ENCODE measurements at places on chromosomes 4 and X.

DNA sequence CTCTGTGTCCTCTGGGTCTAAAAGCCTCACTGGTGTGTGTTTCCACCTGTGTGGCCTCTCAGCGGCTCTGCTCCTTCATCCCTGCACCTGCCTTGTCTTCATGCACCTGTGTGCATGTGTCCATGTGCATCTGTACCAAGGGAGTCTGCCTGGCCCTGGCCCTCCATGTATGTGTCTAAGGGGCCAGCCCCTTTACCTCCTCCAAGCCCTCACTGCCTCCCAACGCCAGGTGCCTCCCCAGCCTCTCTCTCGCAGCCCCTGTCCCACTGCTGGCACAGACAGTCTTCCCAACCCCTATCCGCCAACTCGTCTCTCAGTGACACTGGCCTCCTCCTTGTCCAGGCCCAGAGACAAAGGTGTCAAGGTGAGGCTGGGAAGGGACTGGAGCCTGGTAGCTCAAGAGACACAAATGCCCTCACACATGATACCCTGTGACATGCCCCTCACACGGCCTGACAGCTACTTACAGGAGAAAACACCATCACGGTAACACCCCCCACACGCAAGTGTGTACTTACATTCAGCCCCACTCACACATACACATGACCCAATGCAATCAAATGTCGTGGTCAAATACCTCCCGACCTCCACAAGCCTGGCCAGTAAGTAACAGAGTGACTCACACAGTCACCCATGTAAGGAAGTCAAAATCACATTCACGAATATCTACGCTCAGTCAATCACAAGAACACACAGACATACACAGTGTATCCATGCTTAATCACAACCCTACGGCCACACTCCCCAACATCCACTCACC lies 11.4 kb downstream of the L1CAM start:
- no peak for DNase-seq

GRCh38 chr4:164012396-164013027 lies 518.0 kb downstream of the TMA16 start:
- DNase-seq: no peak

- DNase-seq: no peak
These were observed 312.2 kb downstream of the TMA16 start for GRCh38 chr4:163806653-163807052.

- no peak for DNase-seq
These were observed 326.4 kb downstream of the DCHS2 start for GRCh38 chr4:154164931-154165839.

All from activated gamma-delta T cell treated with Interleukin-2 at 50 U/mL for 16 hours (primary cell).